ENCODE measurements at places on chromosomes 13 and 19. TPM values are rescaled to one million over a fixed set of nuclear protein-coding genes. Genes with fewer than 3 reads are reported as not detected.
A peak's percentile ranks its signal among the peaks of the same experiment; 100 is the strongest.

GRCh38 chr19:32914879-32915660 is 45.5 kb upstream of the SLC7A9 start:
- no peak overlapping the region for H3K27ac ChIP-seq
- H3K4me1 ChIP-seq = no peaks in the 10 kb centered on the region
- no peak for DNase-seq
- no peak overlapping the region for H3K4me3 ChIP-seq
- no peaks in the 10 kb centered on the region for H3K27me3 ChIP-seq
- H3K36me3 ChIP-seq = peaks cover 93% of the 10 kb centered on the region

GRCh38 chr19:36049080-36049698 is 4.9 kb downstream of the THAP8 start:
- no peak overlapping the region for H3K27ac ChIP-seq
- H3K4me1 ChIP-seq = peaks cover 8% of the 10 kb centered on the region
- DNase-seq = no peak
- H3K4me3 ChIP-seq = no peak overlapping the region
- H3K36me3 ChIP-seq = no peaks in the 10 kb centered on the region

DNA sequence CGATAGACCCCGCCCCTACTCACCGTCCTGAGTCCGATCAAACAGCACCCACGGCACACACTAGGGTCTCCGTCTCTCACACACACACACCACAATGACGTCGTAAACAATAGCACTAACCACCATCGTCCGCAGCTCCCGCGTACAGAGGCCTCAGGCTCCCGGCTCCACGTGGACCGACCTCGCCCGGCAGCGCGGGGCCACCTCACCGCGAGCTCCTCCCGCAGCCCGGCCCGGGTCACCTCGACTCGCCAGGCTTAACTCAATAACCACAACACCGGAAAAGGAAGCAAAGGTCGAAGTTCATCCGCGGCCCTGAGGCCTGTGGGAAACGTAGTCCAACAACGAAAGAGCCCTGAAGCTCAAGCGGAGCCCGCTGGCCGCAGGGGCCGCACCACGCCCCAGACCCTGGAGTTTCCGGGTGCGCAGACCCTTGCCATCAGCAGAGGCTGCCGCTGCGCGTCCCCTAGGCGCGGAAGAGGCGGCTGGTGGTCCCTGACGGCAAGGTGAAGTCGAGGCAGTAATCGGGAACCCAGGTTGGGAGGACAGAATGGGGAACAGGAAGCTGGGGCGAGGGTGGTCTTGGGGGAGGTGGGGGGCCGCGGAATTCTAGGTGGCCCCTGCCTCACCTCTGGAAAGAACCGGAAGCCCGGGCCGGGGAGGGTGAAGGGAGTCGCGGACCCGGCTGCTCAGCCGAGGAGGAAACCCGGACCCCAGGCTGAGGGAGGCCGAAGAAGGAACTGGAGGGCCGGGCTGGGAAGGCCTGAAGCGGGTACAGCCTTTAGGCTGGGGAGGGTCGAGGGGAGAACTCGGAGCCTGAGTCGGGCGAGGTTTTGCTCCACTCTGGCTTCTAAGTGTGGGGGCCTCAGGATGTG is at the start of gene ZNF529:
TSS of gene ZNF529 (minus strand) at position 273 of the 875 bp plus-strand sequence. CDS start 946 bp downstream, outside the sequence.
- H3K4me3 ChIP-seq = peak within 1 kb of the TSS; percentile 87
- no peaks in the 10 kb centered on the region for H3K27me3 ChIP-seq
- peaks cover 26% of the 10 kb centered on the region for H3K4me1 ChIP-seq
- peak within 1 kb of the TSS; percentile 87 for H3K27ac ChIP-seq
- peak; percentile 82 for DNase-seq
- peaks cover 55% of the 10 kb centered on the region for H3K36me3 ChIP-seq

The SIGLEC9 gene
- 0.41 TPM for total RNA-seq
